Esophagus squamous epithelium (tissue), 5 donors: ENCODE measurements at places on chromosomes 7 and 10.

- DNase-seq = no peak
Observed at GRCh38 chr7:9978106-9979064, 995.3 kb upstream of the PHF14 start.

DNA sequence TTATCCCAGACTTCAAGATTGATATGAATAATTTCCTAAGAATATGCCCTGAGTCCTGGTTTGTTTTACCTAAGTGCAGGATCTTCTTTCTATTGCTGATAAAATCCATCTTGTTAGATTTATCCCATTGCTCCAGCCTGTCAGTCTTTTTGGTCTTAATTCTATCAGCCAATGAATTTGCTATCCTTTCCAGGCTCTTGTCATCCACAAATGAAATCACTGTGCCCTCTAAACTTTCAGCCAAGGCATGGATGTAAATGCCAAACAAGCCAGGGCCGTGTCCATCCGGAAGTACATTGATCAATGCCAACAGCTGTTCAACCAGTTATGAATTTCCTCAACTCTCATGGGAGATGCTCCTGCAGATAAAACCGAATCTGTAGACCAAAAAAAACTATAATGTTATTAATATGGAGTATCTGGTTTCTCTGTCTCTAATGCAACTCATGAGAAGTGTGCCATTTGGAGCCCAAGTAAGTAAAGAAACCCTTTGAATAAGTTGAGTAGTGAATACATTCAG, 40.0 kb downstream of the NPY start:
- no peak for DNase-seq

DNA sequence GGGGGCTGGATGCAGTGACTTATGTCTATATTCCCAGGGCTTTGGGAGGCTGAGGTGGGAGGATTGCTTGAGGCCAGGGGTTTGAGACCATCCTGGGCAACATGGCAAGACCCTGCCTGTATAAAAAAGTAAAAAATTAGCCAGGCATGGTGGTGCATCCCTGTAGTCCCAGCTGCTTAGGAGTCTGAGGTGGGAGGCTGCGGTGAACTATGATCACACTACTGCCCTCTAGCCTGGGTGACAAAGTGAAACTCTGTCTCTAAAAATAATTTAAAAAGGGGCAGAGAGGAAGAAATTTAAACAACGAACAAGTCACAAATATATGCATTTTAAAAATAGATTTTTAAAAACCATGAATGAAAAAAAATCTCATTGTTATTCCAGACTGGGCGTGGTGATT, 46.2 kb upstream of the FEZF1 start:
- no peak for DNase-seq

GRCh38 chr7:151144387-151144786, 23.1 kb downstream of the GBX1 start:
- no peak for DNase-seq

GRCh38 chr10:52409195-52409594, 95.1 kb downstream of the DKK1 start:
- DNase-seq = no peak

GRCh38 chr10:94428766-94429707, 26.7 kb downstream of the TBC1D12 start:
- no peak for DNase-seq

DNA sequence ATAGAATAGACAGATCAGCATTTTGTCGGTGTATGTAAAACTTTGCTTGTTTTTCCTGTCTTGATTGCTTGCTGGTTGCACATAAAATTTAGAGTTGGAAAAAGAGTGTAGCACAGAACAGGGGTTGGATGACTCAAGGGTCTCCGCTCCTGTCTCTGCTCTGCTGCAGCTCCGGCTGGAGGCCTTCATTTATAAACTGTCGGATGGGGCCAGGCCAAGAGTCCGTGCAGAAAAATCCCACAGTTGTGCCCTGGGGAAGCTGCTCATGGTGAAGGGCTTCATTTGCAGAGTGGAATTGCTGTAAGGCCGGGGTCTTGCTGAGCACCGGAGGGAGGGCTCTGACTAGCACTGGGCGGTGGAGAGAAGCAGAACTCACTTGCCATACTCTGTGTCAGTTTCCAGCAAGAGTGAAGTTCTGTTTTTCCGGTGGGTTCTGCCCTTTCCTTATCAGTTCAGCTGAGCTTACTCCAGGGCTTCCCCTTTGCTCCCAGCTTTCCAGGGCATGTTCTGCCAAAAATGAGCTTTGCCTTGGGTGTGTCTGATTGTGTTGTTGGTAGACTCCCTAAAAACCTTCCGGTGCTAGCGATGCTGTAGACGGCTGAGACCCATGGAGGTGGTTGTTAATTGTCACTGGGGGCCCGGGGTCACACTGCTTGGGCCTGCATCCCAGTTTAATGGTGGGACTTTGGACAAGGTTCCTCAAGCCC, 67.2 kb downstream of the CAMK1D start:
- DNase-seq = no peak

DNA sequence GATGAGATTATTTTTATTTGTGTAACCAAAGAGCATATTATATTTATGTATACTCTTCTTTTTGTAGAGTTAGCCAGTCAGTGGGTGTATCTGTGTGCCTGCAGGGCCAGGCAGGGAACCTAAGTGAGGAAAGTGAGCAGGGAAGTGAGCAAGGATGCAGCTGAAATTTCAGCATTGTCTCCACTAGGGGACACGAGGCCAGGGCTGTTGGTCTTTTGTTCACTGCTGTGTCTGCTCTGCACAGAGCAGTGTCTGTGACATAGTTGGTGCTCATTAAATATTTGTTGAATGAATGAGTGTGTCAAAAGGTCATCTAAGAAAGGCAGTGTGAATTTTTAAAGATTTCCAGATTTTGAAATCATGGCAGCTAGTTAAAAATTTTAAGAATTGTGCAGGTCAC, 51.8 kb downstream of the SUGCT start:
- DNase-seq = no peak

GRCh38 chr10:43980313-43980712, 331.6 kb upstream of the ZNF32 start:
- DNase-seq = no peak

- no peak for DNase-seq
Observed at GRCh38 chr7:93053209-93053948, 64.4 kb downstream of the SAMD9 start.

GRCh38 chr7:102236592-102237287, 49.9 kb upstream of the SH2B2 start:
- DNase-seq = no peak

- DNase-seq = no peak
Observed at GRCh38 chr10:114953047-114953446, 15.1 kb downstream of the TRUB1 start.
